ENCODE measurements at places on chromosomes 1 and 21.

- no peak for DNase-seq
Observed at GRCh38 chr1:6909857-6910256, 124.6 kb downstream of the CAMTA1 start.

GRCh38 chr1:2187619-2188018 is 7.0 kb downstream of the FAAP20 start:
- no peak for DNase-seq

GRCh38 chr1:226682871-226683814 is 55.9 kb downstream of the ITPKB start:
- DNase-seq = no peak

DNA sequence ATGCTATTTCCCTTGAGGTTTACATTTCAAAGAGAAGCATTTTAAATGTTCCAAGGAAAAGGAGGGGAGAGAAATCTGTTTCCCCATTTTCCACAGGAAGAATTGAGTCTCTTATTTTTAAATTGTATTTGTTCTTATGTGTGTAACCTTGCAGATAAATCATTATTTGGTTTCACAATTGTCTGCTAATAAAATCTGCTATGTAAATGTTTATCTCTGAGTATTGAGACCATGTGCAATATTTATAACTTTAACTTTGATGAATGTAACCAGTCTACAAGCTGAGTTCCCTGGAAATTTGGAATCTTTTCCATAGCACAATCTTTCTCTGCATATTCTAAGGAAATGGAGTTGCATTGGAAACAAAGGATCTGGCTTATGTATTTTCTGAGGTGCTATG is 209.6 kb downstream of the PTBP2 start:
- no peak for DNase-seq

GRCh38 chr1:21292984-21293536 is 2.8 kb upstream of the ECE1 start:
- DNase-seq = no peak

Measured in stimulated activated CD8-positive, alpha-beta memory T cell treated with anti-CD3 and anti-CD28 coated beads, Interleukin-4, amount 100 ng/mL, for 1 hour (primary cell).